ENCODE measurements at places on chromosomes 13 and 19.

GRCh38 chr19:4144666-4145249 is 8.7 kb upstream of the CREB3L3 start:
- no peak for DNase-seq

DNA sequence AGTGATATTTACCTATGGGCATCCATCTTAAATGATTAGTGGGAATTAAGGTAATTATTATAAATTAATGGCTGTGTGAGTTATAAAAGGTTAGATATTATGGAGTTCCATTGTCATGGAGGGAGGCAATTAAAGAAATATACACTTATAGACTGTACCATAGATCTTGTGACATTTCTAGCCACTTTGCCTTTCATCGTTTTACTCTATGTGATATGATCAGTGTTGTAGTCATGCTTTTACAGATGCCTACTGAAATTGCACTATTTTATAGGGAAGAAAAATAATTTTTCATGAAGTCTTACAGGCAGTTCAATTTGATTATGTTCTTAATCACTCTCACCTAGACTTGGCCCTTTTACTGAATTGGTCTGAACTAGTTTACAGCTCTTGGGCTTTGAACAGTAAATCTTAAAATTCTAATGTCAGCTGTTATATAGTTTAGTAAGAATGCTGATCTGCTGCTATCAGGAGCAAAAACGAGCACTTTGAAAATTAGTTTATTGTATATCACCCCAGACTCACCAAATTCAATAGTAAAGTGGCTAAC is 301.2 kb downstream of the GPC6 start:
- DNase-seq = no peak

DNA sequence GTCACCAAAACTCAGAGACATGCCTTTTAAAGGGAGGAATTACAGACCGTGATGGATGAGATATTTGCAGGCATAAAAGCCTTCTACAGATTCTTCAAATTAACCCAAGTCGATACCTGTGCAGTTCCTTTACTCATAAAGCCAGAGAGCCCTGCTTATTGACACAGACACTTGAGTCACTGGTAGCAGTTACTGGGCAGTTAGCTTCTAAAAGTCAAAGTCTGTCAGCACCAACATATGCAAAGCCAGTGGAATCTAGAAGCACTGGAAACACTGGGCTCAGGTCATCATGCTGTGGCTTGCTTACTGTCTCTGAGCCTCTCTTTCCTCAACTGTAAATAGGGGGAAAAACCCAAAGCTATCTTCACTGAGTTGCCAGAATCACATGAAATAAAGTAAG is 25.7 kb upstream of the LRCH1 start:
- no peak for DNase-seq

- DNase-seq = no peak
These were observed 36.3 kb downstream of the SHISA2 start for GRCh38 chr13:26015271-26016125.

- no peak for DNase-seq
These were observed 4.9 kb downstream of the SIAH3 start for GRCh38 chr13:45846681-45847080.

DNA sequence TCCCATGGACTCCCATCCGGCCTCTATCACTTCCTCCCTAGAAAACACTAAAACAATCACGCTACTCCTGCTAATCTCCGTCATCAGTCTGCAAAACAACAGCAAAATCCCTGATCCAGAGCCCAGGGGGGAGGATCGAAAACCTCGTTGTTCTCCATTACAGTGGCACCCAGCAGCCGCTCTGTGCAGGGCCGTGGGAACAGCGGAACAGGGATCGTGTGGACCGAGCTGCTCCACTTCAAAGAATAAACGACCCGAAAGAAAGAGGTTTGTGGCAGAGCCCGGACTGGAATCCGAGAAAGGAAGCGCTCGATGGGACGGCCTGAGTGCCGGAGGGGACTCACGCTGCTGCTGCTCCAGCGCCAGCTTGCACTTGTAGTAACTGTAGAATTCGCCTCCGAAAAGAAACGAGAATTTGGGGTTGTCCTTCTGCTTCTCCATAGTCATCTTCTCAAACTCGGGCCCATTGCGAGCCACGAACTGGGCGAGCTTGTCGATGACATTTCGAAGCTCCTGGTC is 652 bp downstream of the CHERP start:
- DNase-seq = no peak

DNA sequence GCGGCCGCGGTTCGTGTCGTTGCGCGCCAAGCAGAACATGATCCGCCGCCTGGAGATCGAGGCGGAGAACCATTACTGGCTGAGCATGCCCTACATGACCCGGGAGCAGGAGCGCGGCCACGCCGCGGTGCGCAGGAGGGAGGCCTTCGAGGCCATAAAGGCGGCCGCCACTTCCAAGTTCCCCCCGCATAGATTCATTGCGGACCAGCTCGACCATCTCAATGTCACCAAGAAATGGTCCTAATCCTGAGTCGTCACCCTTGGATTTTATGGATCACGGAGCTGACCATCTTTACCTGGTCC is 475 bp downstream of the MRPL57 start:
- no peak for DNase-seq

DNA sequence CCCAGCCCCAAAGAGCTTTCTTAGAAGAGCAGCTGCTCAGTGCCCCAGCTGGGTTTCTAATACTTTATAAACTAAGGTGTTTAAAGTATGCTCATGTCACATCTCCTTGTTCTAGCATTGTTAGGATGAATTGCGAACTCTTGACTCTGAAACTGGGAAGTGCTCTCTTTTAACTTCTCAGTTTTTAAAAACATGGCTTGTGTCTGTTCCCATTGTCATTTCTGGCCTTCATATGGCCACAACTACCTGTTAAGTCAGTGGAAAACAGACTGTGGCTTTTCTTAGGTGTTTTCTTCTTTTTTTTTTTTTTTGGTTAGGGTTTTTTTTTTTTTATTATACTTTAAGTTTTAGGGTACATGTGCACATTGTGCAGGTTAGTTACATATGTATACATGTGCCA is 164.7 kb downstream of the KCNRG start:
- no peak for DNase-seq

- DNase-seq = no peak
These were observed 1.1 kb downstream of the CYP2S1 start for GRCh38 chr19:41194157-41194552.

GRCh38 chr13:113783200-113783881 is 24.3 kb downstream of the TMEM255B start:
- DNase-seq = no peak

- no peak for DNase-seq
These were observed 935 bp downstream of the CRB3 start for GRCh38 chr19:6465006-6465405.

- no peak for DNase-seq
These were observed 27.6 kb downstream of the MYO9B start for GRCh38 chr19:17103177-17103576.

DNA sequence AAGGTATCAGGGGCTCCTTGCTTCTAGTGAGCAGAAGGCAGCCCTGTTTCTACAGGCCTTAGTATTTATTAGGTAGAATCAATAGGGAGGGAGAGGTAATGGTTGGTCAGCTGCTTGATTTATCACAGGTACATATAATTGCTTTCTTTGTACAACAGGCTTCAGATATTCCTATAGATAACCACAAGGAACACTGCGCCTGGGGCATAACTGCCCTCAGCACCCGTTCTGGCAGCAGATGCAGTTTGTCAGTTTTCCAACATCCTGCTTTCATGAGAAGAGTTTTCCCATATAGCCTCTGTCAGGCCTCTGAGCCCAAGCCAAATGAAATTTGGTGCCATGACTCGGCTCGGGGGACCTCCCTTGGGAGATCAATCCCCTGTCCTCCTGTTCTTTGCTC is 12.4 kb upstream of the ZNF486 start:
- DNase-seq = no peak

DNA sequence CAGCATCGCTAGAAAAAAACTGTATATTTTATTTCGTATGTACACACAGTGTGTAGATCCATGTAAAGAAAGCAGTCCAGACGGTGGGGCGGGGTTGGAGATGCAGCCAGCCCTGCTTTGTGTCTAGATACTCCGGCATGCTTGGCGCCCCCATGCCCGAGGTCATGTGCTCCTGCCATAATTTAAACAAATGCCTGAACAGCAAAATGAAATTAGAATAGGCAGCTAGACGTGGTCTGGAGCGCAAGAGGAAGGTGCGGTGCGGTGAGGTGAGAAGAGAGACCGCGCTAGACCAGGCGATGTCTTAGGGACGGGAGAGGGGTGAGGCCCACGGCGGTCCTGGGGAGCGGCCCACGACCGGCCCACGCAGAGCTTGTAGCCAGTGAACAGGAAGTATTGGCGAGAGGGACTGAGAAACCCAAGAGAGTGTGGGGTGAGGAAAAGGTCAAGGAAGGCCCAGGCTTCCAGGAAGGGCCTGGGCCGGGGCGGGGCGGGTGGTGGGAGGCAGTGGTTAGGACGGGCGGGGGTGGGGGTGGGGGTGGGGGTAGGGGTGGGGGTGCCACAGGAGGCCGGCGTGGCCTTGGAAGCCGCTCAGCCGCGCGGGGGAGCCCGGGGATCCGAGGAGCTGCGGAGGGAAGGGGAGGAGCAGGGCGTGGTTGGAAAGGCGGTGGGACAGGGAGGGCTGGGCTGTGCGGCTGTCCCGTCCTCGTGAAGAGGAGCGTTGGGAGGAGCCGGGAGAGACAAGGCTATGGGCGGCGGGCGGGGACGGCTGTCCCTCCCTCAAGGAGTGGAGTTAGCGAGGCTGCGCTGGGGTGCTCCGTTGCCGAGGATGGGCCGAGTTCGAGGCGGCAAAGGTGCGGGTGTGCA is 254.7 kb upstream of the SGCG start:
- peak; percentile 81 for DNase-seq

DNA sequence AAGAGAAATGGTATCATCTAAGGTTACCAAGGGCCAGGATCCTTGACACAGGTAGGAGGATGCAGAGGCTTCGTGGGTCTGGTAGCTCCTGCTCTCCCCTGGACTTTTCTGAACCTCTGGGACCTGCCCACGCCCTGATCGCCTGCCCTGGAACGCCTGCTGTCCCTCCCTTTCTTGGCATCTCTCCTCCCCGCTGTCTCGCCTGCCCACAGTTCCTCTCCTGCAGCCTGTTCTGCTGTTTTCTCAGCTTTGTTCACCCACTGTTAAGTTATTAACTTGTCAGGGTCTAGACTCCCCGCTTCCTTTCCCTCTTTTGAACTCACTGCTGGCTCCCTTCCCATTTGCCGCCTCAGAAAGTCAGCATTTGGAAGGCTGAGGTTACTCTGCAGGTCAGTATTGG is 19.8 kb downstream of the SERP2 start:
- peak; percentile 41 for DNase-seq

DNA sequence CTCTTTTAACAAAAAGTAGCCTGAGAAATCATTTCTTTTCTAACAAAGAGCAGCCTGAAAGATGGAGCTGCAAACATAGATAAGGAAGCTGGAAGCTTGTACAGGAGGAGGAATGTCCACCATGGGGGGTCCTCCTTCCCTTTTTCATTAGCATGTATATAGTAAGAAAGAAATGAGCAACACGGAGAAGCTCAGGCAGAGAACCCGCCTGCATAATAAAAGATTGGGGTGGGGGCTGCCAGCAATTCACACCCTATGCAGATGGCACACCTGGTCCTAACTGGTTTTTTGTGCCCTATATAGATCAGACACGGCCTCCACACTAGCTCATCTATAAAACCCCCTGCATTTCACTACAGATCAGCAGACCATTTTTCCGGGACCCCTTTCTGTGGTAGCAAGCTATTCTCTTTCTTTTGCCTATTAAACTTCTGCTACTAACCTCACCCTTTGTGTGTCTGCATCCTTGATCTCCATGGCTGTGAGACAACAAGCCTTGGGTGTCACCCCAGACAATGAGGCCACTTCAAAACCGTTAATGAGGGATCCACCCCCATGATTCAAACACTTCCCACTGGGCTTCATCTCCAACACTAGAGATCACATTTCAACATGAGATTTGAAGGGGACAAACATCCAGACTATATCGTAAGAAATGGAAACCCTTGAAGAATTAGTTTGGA is 167.5 kb upstream of the FREM2 start:
- DNase-seq = no peak

GRCh38 chr13:25192489-25192888 is 20.4 kb upstream of the AMER2 start:
- no peak for DNase-seq

GRCh38 chr13:100184095-100184494 is 95.2 kb downstream of the PCCA start:
- no peak for DNase-seq

- DNase-seq = no peak
These were observed 2.1 kb upstream of the HMG20B start for GRCh38 chr19:3570606-3571011.

- DNase-seq = no peak
These were observed 21.2 kb downstream of the PPP5C start for GRCh38 chr19:46368116-46368515.

GRCh38 chr19:51181377-51181912 is 39.3 kb downstream of the SIGLEC7 start:
- peak; percentile 39 for DNase-seq

DNA sequence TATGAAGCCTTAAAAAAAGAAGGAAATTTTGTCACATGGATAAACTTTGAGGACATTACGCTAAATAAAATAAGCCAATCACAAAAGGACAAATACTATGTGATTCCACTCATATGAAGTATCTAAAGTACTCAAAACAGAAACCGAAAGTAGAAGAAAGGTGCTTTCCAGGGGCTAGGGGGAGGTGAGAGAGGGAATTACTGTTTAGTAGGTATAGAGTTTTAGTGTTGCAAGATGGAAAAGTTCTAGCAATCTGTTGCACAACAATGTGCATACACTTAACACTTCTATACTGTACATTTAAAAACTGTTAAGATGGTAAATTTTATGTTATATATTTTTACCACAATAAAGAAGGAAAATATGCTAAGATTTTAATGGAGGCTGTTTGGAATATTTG is 83.0 kb downstream of the POLR1D start:
- no peak for DNase-seq

GRCh38 chr19:18419699-18420460 is 682 bp downstream of the SSBP4 start:
- peak; percentile 64 for DNase-seq

DNA sequence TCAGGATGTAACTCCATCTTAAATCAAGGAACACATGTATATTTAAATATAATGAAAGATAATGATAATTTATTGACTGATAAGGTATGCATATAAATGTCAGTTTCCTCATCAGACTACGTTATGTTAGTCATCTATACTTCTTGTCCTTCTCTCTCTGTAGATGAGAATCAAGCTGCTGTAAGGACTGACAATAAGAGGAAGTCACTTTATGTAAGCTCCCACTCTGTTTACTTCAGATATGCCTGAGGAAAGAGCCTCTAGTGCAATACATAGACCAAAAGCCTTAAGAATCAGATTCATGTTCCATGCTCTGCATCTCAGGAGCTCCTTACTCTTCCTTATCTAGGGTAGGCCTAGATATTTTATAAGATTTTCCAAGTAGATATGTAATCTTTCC is 9.6 kb upstream of the SLITRK6 start:
- DNase-seq = no peak

DNA sequence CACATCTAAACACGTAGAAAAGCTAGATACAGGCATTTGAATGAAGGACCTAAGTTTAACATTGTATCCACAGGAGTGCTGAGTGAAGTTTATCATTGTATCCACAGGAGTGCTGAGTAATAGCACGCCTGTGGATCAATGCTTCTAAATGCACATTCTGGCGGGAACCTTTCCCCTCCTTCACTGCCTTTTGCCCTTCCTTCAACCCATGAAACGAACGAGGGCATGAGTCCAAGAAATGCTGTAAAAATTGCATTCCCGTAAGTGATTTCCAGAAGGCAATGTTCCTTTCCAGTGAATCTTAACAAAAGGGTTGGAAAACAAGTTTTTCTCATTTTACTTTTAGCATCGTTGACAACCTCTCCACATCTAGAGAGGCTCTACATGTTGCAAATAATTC is 88.1 kb downstream of the ZDHHC20 start:
- no peak for DNase-seq

- no peak for DNase-seq
These were observed 1.7 kb upstream of the PTGER1 start for GRCh38 chr19:14476673-14477401.

GRCh38 chr13:96338030-96338429 is 248.1 kb downstream of the HS6ST3 start:
- DNase-seq = no peak

All from ecto neural progenitor cell (in vitro differentiated cells).